NCI-H510A treated with DMSO at 0.1 percent for 48 hours (cell line): ENCODE measurements at places on chromosomes 4 and X.
A peak's percentile ranks its signal among the peaks of the same experiment; 100 is the strongest.

GRCh38 chr4:113955411-113955810 is 24.0 kb downstream of the ARSJ start:
- peak; percentile 18 for DNase-seq

DNA sequence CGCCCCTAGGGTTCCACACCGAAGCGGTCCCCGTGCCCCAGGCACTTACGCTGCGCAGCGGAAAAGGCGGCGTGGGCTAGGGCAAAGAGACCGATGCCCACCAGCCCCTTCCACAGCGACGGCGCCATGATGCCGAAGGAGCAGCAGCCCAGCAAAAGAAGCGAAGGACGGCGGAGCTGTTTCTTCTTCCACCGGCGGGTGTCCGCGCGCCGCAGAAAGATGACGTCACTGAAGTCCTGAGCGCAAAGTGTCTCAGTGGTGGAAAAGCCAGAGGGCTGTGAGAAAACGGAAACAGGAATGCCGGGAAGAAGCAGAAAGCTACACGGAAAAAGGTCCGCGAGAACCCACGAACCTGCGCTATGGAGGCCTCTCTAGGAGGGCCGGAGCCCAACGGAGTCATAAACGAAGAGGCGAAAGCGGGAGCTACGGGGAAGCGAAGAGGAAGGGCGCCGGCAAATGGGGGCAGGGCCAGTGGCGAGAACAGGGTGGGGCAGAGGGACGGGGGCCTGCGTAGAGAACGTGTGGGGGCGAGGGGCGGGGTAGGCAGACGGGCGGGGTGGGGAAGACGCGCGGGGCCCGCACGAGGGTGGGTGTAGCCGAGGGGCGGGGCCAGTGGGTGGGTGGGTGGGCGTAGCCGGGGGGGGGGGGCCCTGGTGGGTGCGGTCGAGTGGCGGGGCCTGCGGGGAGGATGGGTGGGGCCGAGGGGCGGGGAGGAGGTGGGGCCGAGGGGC is at the start of gene MMGT1:
MMGT1 (minus strand) TSS at position 441 of the 731 bp plus-strand sequence; CDS start at position 128, 313 bp downstream.
- peak; percentile 67 for DNase-seq

DNA sequence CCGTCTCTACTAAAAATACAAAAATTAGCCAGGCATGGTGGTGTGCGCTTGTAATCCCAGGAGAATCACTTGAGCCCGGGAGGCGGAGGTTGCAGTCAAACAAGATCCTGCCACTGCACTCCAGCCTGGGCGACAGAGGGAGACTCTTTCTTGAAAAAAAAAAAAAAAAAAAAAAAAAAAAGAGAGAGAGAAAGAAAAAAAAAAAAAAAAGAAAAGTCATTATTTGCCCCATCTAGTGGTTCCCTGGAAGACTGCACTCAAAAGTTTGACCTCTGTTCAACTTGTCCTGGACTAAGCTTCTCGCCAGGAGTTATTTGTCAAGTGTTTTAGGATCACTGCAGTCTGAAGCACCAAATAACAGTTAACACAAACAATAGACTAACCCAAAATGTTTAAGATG is 45.3 kb upstream of the KCTD8 start:
- no peak for DNase-seq

GRCh38 chr4:156948738-156949137 is 22.9 kb downstream of the PDGFC start:
- no peak for DNase-seq

- no peak for DNase-seq
These were observed 6.7 kb upstream of the SH3BP2 start for GRCh38 chr4:2786152-2786671.

DNA sequence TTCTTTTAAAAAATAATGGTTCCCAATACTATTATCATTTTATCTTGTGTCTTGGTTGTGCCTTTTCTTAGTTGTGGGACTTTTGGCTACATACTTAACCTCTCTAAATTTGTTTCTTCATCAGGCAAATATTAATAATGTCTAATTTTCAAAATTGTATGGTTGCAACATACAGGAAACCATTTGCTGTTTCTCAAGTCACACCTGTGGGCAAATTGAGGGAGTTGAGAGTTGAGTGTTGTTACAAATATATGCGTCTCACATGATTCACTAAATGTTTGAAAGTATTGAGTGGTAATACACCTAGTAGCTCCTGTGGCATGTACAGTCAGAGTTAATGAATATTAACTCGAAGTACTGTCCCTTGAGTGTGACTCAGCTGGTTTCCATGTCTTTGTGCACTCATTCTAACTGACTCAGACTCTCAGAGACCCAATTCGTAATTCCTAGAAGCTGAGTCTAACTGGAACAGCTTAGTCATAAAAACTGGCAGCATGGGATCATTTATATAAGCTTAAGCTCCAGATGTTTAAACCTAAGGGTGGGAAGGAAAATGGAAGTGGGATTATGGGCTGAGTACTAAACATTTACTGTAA is 802.4 kb downstream of the TRIML1 start:
- no peak for DNase-seq

DNA sequence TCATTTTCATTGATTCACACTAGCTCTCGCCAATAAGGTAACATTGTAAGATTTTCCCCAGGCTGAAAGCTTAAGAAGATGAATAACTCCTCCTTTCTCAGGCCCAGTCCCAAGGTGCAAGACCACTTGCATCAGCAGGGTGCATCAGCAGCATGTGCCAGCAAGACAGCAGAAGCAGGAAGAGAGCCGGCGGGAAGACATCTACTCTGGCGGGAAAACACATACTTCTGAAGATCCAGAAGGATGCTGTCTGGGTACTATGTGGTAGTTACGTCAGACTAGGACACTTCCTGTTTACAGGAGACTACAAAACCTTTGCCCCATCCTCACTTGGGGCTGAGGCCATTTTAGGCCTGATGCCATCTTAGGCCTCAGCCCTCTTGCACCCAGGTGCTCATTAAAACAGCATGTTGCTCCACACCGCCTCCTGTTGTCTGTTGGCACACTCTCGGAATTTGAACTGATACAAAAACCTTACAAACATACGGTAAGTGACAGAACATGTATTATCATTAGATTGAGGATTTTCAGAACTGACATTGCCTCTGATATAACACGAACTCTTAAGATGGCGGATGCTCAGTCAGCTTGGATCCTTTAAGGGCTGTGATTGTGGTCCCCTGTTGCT is 886.5 kb upstream of the EPHA5 start:
- DNase-seq, result no peak

DNA sequence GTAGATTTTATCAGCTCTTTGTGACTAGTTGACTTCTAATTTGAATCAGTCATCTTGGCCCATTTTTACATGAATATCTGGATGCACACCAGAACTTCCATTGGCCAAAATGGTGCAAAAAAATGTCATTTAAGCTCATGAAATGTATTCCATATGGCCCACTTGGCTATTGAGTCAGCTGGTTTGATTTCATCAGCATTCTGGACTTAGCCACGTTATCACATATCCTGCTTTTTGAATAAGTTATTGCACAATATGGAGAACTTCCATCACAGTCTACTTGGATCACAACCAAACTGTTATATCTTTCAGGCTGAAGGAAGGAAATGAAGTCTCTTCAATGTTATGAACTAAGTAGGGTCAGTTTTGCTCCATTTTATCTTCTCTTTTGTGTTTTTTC is 640.6 kb downstream of the PCDH7 start:
- no peak for DNase-seq

- DNase-seq, result no peak
These were observed 162.1 kb downstream of the EPHA5 start for GRCh38 chr4:65508168-65508567.

GRCh38 chr4:153523164-153523796 is 57.1 kb downstream of the TMEM131L start:
- no peak for DNase-seq

- DNase-seq, result no peak
These were observed 18.8 kb upstream of the STX18 start for GRCh38 chr4:4560642-4561041.

DNA sequence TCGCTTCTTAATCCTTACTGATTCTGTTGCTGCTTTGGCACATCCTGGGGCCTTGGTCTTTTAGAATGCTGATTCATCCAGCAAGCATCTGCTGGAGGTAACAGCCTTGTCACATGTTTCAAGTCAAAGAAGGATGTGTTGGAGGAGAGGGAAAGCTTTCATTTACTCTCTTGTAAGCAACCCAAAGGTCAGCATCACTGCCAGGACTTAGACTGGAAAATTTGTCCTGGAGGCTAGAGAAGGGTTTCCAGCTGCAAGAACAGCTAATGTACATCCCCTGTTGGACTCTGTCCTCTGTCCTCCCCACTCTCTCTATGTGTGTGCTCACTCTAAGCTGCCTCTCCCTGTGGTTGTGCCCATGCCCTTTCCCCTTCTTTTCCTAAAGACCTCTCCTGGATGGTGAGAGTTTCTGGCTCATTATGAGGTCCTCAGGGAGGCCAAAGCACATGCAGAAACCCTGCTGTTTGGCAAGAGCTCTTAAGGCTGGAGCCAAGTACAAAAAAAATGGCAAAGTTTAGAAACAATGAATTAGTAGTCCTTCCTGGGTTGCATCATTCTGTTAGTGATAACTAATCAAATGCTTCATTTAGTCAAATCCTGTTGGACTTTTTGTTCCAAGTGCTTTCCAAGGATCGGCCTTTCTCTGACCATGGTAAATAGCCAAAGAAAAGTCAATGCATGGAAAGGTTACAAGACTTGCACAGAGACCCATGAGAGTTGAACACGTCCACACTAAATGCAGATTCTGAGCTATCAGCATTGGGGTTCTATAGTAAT is 13.4 kb upstream of the SRPX start:
- DNase-seq, result no peak

- no peak for DNase-seq
These were observed 3.6 kb downstream of the NEIL3 start for GRCh38 chr4:177313263-177313662.

DNA sequence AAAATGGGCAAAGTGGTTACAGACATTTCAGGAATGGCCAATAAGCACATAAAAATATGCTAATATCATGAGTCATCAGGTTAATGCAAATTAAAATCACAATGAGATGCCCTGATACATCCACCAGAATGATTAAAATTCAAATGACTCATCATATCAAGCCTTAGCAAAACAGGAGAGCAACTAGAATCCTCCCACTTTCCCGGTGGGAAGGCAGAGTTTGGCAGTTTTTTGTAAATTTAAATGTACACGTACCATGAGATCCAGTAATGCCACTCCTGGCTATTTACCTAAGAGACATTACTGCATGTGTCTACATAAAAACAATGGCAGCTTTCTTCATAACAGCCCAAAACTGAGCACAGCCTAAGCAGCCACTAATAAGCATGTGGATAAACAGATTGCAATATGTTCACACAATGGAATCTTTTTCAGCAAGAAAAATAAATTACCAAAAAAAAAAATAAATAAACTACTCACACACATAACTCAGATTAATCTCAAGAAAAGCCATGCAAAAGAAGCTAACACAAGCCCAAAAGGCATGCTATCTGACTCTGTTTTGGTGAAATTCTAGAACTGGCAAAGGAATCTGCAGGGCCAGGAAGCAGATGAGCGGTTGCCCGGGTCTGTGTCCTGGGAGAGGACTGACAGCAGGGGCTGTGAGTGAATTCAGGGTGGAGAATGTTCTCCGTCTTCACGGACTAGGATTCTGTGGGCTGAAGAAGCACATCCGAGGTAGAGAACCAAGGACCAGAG is 48.8 kb downstream of the AFAP1 start:
- no peak for DNase-seq

- DNase-seq, result no peak
These were observed 106.7 kb upstream of the MSX1 start for GRCh38 chr4:4752576-4753401.

GRCh38 chr4:116361790-116362189 is 723.6 kb downstream of the TRAM1L1 start:
- DNase-seq, result no peak

DNA sequence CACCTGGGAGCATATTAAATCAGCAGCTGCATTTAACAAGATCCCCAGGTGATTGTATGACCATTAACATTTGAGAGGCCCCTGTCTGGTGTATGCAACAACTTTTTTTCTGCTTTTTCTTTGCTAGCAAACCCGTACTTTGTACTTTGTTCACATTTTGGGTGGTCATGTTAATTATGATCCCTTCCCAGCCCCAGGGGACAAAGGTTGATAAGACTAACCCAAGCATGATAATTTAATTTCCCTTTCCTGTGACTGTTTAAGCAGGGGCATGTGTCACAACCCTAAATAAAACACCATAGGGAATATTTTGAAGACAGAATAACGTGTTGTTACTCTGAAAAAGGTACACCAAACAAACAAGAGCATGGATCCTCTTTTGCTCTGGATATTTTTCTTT is 332.0 kb downstream of the PCDH18 start:
- no peak for DNase-seq

DNA sequence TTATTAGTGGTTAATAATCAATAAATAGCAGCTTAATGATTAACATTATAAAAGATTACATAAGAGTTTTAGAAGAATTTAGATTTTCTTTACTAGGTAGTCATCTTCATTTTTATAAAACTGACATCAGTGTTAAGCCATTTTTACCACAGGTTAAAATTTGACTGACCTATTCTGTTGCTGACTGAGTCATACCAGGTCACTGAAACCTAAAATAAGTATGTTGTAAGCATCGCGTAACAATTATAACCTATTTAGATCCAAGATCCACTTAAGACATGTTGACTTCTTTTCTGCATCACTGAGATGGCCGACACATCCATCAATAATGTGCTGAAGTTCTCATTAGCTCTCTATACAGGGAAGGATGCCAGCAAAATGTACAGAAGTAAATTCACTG is 36.7 kb downstream of the ARX start:
- DNase-seq, result no peak

DNA sequence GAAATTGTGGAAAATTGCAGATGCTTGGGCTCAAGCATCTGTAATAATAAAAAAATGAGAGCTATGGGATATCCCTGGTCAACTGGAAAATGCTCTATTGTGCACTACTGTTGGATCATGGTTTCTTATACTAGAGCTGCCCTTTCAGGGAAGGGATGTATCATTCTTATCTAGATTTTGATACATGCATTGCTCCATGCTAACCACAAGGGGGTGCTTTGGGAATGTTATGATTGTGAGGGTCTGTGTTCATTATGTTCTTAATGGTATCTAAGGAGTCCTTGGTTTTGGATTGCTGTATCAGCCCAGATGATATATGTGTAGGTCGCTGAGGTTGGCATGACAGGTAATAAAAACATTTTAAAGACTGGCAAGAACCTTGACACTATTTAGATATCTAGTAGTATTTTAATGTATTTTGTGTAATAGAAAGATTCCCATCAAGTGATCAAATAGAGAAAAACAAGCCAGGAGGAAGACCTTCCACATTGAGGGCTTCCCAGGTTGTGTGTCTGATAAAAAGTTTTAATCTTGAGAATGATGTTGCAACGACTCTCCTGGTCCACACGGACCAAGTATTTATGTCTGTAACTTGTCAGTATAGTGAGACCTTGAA is 49.2 kb upstream of the TLR2 start:
- DNase-seq, result peak; percentile 7

- no peak for DNase-seq
These were observed 135.2 kb downstream of the PDE5A start for GRCh38 chr4:119493419-119493818.

GRCh38 chr4:143539670-143540023 is 26.1 kb downstream of the SMARCA5 start:
- DNase-seq, result no peak

- DNase-seq, result no peak
These were observed 27.6 kb upstream of the SRD5A3 start for GRCh38 chr4:55318175-55319129.
